ENCODE measurements at places on chromosomes 1 and 21.

DNA sequence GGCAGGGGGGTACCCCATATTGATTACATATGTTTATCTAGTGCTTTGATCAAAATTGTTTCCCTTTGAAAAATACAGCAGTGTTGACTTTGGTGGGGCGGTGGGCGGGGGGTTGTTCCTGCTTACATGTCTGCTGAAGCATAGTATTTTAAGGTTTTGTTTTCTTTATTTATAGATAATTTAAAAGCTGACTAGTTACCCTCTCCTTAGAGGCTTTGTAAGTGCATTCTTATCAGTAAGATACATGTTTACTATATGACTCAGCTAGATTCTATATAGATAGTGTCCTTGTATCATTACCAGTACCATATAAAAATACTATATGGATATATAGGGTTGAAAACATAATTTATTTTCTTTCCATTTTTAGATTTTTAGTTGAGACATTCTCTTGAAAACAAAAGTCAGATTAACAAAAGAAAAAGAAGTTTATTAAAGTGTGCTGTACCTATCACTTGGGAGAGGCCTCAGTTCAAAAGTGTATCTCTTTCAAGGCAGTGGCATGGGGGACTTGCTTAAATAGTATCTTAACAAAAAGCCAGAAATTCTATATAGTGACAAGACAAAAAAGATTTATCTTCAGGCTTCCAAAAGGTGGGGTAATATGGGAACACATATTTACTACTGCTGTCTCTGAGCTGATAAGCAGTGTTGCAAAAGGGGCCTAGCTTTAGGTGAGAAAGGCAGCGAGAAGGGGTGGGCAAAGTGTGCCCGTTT is 79.0 kb downstream of the HS2ST1 start:
- DNase-seq, result no peak

GRCh38 chr1:1356796-1357401 is 1.5 kb downstream of the MXRA8 start:
- DNase-seq, result no peak

DNA sequence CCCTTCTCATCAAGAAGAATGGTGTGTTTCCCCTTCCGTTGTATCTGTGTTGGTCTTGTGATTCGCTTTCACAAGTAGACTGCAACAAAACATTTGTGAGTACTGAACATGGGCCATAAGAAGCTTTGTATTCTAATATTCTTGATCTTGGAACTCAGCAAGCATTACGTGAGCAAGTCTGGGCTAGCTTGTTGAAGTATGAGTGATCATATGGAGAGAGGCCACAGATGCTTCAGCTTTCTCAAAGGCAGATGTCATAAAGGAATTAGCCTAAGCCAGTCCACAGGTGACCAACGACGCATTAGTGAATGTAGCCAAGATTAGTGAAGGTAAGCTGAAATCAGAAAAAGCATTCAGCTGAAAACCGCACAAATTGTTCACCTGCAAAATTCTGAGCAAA is 609.6 kb upstream of the NEGR1 start:
- no peak for DNase-seq

- DNase-seq, result no peak
These were observed 62.9 kb upstream of the SYT6 start for GRCh38 chr1:114216431-114217173.

DNA sequence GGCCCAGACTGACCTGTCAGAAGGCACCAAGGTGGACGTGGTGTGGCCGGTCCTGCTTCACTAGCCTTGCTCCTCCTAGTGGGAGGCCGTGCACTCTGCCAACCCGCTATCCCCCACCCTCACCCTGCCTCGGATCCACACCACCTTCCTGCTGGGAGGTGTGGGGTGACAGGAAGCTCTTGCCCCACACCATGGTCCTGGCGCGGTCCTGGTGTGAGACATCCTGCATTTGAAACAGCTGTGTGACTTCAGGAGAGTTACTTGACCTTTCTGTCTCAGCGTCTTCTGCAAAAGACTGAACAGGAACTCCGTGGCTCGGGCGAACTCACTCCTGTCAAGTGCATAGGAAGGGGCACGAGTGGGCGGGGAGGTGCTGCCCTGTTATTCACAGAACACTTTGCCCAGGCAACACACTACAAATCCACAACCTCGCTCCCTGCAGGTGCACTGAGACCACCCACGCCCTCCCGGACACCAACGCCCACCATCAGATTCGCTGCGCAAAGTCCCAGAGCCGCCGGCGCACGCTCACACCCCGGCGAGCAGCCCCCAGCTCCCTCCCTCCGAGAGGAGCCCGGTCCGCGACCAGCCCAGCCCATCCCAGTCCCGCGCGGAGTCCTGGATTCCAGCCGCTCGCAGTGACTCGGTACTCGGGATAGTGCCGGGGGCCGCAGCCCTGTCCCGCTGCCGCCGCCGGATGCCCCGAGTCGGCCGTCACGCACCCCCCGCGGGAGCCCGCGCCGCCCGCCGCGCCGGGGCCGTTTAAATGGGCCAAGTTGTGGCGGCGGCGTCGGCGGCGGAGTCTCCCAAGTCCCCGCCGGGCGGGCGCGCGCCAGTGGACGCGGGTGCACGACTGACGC is at the start of gene SAMD11:
Gene SAMD11 (plus strand): TSS at position 793 of the 860 bp plus-strand sequence. CDS start 509 bp downstream, outside the sequence.
- DNase-seq, result peak; percentile 65

DNA sequence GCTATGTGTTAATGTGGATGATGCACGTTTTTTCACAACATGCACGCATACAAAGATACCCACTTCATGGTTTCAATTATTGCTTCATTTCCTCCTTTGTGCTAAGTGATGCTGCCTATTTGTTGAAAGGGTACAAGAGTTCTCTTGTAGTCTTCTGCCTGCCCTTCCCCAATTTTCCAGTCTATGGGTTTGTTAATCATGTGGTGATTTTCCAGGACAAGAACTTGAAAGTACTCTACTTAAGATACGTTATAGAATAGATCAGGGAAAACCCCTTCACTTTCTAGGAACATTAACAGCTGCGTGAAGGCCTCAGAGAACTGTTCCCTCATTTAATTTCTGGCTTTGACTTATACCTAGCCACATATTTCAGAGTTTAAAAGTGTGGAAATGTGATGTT is 52.1 kb upstream of the SLC44A3 start:
- DNase-seq, result no peak

GRCh38 chr1:113782406-113782805 is 23.1 kb upstream of the PHTF1 start:
- DNase-seq, result no peak

DNA sequence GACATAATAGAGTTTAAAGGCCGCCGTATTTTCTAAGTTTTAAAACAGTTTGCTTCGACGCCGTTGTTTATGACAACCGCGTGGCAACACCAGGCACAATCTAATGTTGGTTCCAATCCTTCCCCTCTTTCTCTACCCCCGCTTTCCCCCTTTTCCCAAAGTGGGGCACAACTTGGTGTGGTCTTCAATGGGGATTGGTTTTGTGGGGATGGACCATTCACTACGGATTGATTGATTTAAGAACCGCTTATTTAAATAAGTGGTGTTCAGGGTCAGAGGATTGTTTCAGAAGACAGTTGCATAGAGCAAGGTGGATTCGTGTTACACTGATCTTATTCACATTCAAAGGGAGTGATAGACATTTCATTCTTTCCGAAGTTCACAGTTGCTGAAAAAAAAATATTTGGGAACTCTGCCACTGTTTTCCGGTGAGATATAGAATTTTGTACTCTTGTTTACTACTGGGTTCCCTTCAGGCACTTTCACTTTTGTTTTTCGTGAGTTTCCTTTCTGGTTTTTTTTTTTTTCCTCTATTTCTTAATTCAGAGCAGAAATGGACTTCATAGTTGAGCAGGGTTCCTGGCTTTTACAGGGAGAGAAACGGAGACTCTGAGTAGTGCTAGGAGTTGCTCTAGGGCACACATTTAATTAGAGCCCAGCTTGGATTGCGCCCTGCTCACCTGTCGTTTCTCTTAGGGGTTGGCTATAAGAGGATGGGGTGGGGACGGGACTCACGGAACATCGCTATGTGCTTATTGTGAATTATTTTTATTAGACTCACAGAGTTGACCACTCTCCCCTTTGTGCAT is 79.6 kb upstream of the AK4 start:
- peak; percentile 39 for DNase-seq

- no peak for DNase-seq
These were observed 44.6 kb downstream of the MRPL39 start for GRCh38 chr21:25562660-25563059.

DNA sequence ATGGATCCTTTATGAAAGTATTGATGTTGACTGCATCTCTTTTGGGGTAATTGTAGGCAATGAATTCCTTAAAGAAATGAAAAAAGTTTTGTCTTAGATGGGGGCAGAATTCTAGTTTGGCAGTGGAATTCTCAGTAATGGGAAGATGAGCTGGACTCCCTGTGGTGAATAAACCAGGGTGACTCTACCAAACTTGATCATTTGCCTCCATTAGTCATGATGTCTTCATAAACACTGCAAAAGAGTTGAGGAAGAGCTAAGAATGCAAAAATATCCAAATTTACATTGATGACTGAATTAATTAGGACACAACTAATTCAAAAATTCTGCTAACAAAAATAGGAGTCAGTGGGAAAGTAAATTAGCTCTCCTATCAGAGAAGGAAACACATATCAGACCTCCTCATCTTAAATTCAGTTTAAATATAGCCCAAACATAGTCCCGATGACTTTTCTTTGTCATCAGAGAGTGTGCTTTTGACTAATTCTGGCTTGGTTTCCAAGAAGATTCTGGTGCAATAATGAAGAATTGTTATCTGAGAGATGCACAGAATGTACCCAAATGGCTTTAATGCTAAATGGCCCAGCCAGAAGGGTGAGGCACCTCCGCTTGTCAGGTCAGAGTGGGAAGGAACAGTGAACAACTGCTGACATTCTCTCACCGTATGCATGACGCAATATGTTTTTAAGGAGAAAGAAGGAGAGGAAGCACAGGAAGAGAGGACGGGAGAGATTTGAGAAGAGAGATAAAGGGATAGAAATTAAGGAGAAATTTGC is 525.1 kb downstream of the LMO4 start:
- no peak for DNase-seq

DNA sequence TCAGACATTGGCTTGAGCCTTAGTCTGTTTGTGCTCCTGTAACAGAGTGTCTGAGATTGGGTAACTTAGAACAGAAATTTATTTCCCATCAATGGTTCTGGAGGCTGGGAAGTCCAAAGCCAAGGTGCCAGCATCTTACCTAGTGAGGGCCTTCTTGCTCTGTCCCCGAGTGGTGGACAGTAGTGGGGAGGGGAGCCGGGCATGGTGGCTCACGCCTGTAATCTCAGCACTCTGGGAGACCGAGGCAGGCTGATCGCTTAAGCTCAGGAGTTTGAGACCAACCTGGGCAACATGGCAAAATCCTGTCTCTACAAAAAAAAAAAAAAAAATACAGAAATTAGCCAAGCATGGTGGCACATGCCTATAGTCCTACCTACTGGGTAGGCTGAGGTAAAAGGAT is 336.5 kb upstream of the VAMP3 start:
- DNase-seq, result no peak

DNA sequence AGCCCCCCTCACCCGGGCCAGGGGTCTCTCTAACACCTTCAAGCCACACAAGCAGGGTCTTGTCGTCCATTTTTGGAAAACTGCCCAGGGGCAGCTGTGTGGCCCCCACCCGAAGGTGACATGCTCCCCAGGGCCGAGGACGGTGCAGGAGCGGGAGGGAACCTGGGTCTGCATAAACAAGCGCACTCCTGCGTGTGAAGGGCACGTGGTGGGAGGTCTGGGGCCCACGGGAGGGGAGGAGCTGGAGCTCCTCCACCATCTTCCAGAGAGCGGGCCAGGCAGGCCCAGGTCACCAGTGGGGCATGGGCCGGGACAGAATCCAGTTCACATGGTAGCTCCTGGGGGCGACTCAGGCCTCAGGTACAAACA is 16.5 kb downstream of the CFAP74 start:
- DNase-seq, result no peak
